ENCODE measurements at places on chromosomes 2 and 18.
A peak's percentile ranks its signal among the peaks of the same experiment; 100 is the strongest.

DNA sequence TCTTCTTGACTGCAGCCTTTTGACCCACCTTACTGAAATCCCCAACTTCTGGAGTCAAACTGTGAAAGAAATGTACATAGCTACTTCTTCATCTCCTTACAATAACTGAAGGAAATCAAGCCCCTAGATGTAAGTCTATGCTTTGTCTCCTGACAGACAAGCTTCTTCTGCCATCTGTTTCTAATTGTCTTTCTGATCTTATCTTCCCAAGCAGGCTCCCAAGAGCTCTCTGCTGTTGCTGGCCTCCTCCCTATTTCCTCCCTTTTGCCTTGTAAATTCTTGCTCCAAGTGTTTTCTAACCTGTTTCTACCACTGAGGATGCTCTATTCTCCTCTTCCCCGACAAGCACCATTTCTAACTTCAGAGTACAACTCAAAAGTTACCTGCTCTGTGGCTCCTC lies 77.4 kb upstream of the OSR1 start:
- DNase-seq, result no peak

- DNase-seq, result no peak
Observed at GRCh38 chr2:3674066-3674845, 16.3 kb downstream of the ALLC start.

DNA sequence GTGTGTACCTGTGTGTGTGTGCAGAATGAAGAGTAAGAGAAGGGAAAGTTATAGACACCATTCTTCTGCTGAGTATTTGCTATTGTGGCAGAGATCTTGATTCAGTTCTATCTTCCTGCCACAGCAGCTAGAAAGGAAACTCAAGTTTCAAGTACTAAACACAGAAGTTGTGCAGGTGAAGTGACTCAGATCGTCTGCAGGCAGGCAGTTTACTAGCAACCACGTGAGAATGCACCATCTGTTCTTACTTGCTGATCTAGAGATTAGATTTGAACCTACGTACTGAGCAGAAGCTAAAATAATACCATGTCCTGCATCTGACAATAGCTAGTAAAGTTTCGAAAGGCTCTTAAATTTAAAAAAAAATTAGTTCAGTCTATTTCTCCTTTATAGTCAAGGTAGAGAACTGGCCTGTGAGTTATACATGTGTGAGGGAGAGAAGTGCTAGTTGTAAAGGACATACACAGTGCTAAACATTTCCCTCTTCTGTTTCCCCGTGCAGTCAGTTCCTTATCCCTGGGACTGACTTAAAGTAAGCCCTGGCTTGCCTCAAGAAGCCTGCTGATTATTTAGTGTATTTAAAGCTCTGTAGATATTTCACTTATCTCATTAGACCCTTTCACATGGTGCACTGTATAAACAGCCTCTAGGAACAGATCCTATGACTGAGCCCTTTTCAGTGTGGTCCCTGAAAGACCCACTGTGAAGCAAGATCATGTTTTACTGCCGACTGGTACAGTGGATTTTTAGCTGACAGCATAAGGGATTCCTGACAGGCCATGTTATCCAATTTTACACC lies 45.0 kb downstream of the SLC38A11 start:
- DNase-seq, result peak; percentile 69

- DNase-seq, result no peak
Observed at GRCh38 chr18:64203295-64203694, 54.4 kb upstream of the LINC00305 start.

DNA sequence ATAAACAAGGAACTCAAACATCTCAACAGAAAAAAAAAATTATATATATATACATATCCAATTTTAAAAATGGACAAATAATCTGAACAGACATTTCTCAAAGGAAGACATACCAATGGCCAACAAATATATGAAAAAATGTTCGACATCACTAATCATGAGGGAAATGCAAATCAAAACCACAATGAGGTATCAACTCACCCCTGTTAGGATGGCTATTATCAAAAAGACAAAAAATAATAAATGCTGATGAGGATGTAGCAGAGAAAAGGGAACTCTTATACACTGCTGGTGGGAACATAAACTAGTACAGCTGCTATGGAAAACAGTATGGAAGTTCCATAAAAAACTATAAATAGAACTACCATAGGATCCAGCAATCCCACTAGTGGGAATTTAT lies 46.1 kb downstream of the CLASP1 start:
- no peak for DNase-seq

DNA sequence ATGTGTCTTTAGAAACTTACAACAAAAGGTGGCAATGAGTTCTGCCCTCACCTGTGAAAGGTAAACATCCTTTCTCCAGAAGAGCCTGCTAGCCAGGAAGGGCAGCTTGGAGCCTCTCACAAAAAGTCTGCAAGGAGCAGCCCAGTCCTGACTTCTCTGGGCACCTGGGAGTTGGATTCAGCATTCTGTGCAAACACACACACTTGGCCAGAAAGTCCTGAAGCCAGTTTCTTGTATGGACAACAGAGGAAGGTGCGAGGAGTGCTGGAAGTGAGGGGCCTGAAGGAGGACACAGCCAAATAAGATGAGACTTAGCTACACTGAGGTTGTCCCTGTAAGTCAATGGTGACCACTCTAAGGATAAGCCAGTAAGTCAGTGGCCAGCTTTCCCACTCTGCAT lies 52.4 kb upstream of the SLC1A4 start:
- no peak for DNase-seq

GRCh38 chr2:221529943-221530652 lies 42.0 kb downstream of the EPHA4 start:
- DNase-seq, result no peak

DNA sequence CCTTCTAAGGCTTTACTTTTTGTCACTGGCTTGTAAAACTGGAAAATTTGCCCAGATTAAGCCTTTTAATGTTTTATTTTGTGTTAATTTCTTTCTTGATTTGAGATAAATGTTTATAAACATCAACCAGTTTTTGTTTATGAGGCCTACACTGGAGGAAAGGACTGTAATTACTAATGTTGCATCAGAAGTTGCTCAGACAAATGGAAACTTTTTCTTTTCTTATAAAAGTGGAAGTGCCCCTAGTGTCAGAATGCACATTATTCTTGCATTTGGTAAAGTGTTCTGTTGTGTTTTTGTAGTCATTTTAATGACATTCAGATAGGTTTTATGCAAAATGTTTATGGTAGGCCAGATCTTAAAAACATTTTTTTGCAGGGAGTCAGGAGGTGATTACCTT lies 25.3 kb downstream of the LCLAT1 start:
- DNase-seq, result no peak

DNA sequence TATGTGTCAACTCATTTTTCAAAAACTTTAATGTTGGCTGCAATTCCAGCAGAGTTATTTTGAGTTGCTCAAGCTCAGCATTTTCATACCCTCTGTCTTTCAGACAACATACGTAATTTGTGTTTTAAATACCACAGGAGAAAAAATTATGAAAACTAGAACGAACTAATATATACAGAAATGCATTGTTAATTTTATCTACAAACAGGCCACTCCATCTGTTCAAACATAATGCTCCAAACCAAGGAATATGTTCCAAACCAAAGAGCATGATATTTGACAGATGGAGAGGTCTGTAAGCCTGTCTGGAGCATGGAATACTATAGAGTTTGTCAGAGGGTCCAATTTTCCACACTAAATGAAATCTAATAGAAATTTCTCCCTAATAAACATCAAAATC lies 536.2 kb upstream of the FSIP2 start:
- no peak for DNase-seq
